Muscle of leg (tissue), 16 donors: ENCODE measurements at places on chromosomes 6 and 20. TPM values are rescaled to one million over a fixed set of nuclear protein-coding genes. Genes with fewer than 3 reads are reported as not detected.

GSTA1 gene
- 0.60 TPM for polyA plus RNA-seq

RIPK1 gene
- 15.2 TPM for polyA plus RNA-seq

MEI4 gene
- polyA plus RNA-seq, result 0.08 TPM

TPBG gene
- 13.8 TPM for polyA plus RNA-seq

PMEPA1 gene
- 27.1 TPM for polyA plus RNA-seq

HLA-DQB2 gene
- 0.08 TPM for polyA plus RNA-seq

BFSP1 gene
- 2.7 TPM for polyA plus RNA-seq
